ENCODE measurements at places on chromosomes 4 and X. TPM values are rescaled to one million over a fixed set of nuclear protein-coding genes. Genes with fewer than 3 reads are reported as not detected.

GNRHR gene
- not detected for total RNA-seq

MMGT1 gene
- total RNA-seq, result 10.1 TPM

RNF175 gene
- not detected for total RNA-seq

STOX2 gene
- 90.8 TPM for total RNA-seq

DCTD gene
- total RNA-seq, result 35.9 TPM

TRAPPC11 gene
- total RNA-seq, result 61.1 TPM

GRCh38 chr4:108926061-108926460 is 163.2 kb upstream of the ETNPPL start:
- H3K27me3 ChIP-seq, result no peaks in the 10 kb centered on the region
- H3K4me3 ChIP-seq, result no peak overlapping the region
- no peak for DNase-seq
- no peak overlapping the region for H3K27ac ChIP-seq
- H3K36me3 ChIP-seq, result no peaks in the 10 kb centered on the region

DNA sequence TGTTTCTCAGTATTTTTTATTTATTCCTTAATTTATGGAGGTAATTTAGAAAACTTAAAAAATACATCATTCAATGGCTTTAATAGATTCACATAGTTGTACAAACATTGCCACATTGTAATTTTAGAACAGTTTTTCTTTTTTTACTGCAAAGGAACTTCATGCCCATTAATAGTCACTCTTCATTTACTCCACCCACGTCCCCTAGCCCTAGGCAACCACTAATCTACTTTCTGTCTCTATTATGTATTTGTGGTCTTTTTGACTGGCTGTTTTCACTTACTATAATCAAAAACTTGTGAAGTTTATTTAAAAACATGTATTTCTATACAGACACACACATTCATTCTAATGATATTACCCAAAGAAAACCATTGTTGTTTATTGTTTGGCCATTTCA is 664.8 kb downstream of the GRID2 start:
- H3K4me3 ChIP-seq, result no peak overlapping the region
- no peak for DNase-seq
- H3K27ac ChIP-seq, result no peak overlapping the region
- H3K4me1 ChIP-seq, result no peaks in the 10 kb centered on the region

GRCh38 chr4:94409962-94410361 is 41.8 kb upstream of the PDLIM5 start:
- H3K36me3 ChIP-seq, result no peaks in the 10 kb centered on the region
- no peaks in the 10 kb centered on the region for H3K27me3 ChIP-seq
- H3K4me3 ChIP-seq, result no peak overlapping the region
- H3K4me1 ChIP-seq, result no peaks in the 10 kb centered on the region
- no peak overlapping the region for H3K27ac ChIP-seq

DNA sequence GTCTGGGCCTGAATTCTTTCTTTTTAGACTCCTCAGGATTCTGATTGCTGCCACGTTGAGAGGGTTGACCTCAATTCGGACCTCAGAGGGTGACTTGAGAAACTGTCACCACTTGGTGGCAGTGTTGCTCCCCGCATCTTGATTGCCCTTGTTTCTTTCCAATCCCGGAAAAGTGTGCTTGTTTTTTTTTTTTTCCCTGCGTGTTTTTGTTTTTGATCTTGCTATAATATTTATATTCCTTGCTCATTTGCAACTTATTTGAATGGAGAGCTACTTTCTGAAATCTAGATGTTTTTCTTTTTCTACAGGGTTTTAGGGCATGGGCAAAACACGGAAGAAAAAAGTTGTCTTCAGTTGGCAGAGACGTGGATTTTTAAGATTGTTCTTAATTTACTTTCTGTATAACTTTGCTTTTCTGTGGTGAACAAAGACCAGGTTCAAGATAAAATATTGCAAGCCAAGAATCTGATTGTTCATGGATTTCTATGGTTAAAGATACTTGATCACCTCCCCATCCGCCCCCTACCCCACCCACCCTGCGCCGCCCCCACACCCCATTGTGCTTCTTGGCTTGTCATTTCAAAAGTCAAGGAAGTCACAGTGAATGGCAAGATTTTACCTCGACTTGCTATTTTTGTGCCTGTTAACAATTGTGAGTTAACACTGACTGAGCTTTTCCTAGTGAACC is 102.0 kb downstream of the PTTG2 start:
- H3K4me3 ChIP-seq, result peak overlapping the region; percentile 12
- peak; percentile 89 for DNase-seq
- H3K36me3 ChIP-seq, result no peaks in the 10 kb centered on the region
- H3K27ac ChIP-seq, result peak overlapping the region; percentile 78
- peaks cover 5% of the 10 kb centered on the region for H3K4me1 ChIP-seq
- no peaks in the 10 kb centered on the region for H3K27me3 ChIP-seq

GRCh38 chr4:146235654-146236177 is 21.4 kb downstream of the REELD1 start:
- no peaks in the 10 kb centered on the region for H3K4me1 ChIP-seq
- DNase-seq, result no peak
- no peaks in the 10 kb centered on the region for H3K27me3 ChIP-seq
- H3K36me3 ChIP-seq, result no peaks in the 10 kb centered on the region
- H3K4me3 ChIP-seq, result no peak overlapping the region

- no peaks in the 10 kb centered on the region for H3K27me3 ChIP-seq
- no peak overlapping the region for H3K27ac ChIP-seq
- H3K4me3 ChIP-seq, result no peak overlapping the region
- no peaks in the 10 kb centered on the region for H3K4me1 ChIP-seq
- H3K36me3 ChIP-seq, result no peaks in the 10 kb centered on the region
- DNase-seq, result no peak
These were observed 49.7 kb upstream of the ELOVL6 start for GRCh38 chr4:110248100-110248499.

- H3K27ac ChIP-seq, result no peak overlapping the region
- no peak overlapping the region for H3K4me3 ChIP-seq
- H3K4me1 ChIP-seq, result no peaks in the 10 kb centered on the region
- DNase-seq, result no peak
These were observed 59.5 kb downstream of the RXFP1 start for GRCh38 chr4:158581161-158581560.

GRCh38 chr4:183688216-183688615 is 29.1 kb downstream of the TRAPPC11 start:
- no peak overlapping the region for H3K27ac ChIP-seq
- no peak for DNase-seq

DNA sequence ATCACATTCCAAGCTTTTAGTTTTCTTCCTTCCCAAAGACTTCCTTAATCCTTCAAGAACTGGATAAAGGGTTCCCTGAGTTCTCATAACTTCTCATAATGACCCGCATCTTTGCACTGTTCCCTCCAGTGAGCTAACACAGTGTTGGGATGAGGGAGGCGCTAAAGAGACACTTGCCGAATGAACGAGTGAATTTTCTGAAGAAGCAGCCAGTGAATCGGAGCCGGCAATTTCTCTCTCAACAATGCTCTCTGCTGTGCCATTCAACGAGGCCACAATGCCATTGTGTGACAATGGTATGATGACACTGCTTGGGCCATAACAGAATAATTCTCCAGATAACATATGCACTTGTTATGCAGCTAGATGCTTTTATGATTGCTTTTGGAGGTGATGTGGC is 51.4 kb upstream of the ZFP42 start:
- no peaks in the 10 kb centered on the region for H3K36me3 ChIP-seq
- no peaks in the 10 kb centered on the region for H3K27me3 ChIP-seq
- DNase-seq, result no peak
- H3K27ac ChIP-seq, result no peak overlapping the region
- H3K4me3 ChIP-seq, result no peak overlapping the region

DNA sequence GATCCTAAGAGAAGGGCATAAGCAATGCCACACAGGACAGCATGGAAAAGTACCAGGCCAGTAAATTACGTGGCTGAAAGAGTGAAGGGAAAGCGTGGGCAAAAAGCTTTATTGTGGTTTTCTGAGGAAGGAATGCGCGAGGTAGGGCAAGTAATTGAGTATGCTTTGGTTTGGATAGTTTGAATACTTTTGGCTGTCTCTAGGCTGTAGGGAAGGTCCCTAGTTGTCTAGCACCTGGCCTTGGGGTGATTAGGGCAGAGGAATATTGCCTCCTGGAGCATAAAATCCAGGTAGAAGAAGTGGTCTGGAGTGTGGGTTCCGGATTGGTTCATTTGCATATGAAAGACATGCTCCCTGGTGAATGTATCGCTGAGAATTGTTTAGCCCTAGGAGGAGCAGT is 46.4 kb upstream of the NALF2 start:
- H3K36me3 ChIP-seq, result no peaks in the 10 kb centered on the region
- H3K4me3 ChIP-seq, result no peak overlapping the region
- no peaks in the 10 kb centered on the region for H3K27me3 ChIP-seq
- no peaks in the 10 kb centered on the region for H3K4me1 ChIP-seq

GRCh38 chrX:10198254-10198653 is 41.5 kb downstream of the CLCN4 start:
- DNase-seq, result no peak
- peak overlapping the region; percentile 6 for H3K27ac ChIP-seq
- no peaks in the 10 kb centered on the region for H3K4me1 ChIP-seq

DNA sequence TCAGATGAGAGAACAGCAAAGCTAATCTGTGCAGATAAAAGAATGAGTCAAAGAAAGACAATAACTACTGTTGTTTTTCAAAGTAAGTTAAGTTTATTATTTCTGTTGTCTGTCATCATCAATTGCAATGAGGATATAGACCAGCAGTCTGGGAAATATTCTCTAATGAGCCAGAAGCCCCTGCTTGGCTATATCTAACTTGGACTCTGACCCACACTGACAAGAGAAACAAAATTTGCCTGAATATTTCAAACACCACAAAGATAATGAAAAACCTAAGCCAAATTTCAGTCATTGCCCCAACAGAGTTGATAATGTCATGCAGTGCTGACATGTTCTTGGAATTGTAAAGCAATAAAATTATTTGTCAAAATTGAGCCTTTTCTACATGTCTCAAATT is 115.0 kb upstream of the PRDX4 start:
- no peaks in the 10 kb centered on the region for H3K36me3 ChIP-seq
- no peak for DNase-seq
- no peaks in the 10 kb centered on the region for H3K4me1 ChIP-seq
- no peak overlapping the region for H3K4me3 ChIP-seq
- H3K27ac ChIP-seq, result no peak overlapping the region

DNA sequence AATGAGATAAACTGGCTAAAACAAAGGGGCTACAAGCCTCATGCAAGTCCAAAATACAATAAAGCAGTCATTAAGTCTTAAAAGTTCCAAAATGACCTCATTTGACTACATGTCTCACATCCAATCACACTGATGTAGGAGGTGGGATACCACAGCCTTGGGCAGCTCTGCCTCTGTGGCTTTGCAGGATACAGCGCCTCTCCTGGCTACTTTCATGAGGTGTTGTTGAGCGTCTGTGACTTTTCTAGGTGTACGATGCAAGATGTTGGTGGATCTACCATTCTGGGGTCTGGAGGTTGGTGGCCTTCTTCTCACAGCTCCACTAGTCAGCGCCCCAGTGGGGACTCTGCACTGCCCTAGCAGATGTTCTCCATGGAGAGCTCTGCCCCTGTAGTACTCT is 944.9 kb downstream of the TECRL start:
- no peak overlapping the region for H3K27ac ChIP-seq
- no peaks in the 10 kb centered on the region for H3K36me3 ChIP-seq
- H3K4me3 ChIP-seq, result no peak overlapping the region
- no peak for DNase-seq

- no peaks in the 10 kb centered on the region for H3K4me1 ChIP-seq
- no peaks in the 10 kb centered on the region for H3K36me3 ChIP-seq
- H3K27me3 ChIP-seq, result peaks cover 36% of the 10 kb centered on the region
- no peak overlapping the region for H3K27ac ChIP-seq
These were observed 7.4 kb downstream of the PPP2R2C start for GRCh38 chr4:6464842-6465588.

DNA sequence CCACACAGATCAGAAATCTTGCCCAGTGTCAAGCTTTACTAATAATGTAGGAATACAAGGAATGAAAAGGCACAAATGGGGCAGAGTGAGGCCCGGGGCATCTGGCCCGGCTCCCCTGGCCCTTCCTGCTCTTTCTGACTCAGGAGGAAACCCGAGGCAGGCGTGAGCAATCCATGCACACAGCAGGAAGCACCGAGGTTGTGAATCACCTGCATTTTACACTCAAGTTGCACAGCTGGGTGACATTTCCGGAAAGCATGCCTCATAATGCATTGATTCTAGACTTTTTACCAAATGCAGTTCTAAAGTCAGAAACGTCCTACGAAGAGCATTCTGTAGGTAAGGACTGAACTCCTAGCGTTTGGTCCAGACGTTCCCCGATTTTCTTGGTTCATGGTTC is 38.9 kb downstream of the PRIMPOL start:
- DNase-seq, result no peak
- no peak overlapping the region for H3K27ac ChIP-seq
- no peaks in the 10 kb centered on the region for H3K27me3 ChIP-seq
- peaks cover 3% of the 10 kb centered on the region for H3K4me1 ChIP-seq
- no peaks in the 10 kb centered on the region for H3K36me3 ChIP-seq

- DNase-seq, result no peak
- no peaks in the 10 kb centered on the region for H3K4me1 ChIP-seq
- H3K27me3 ChIP-seq, result peaks cover 29% of the 10 kb centered on the region
- no peaks in the 10 kb centered on the region for H3K36me3 ChIP-seq
- peak within 1 kb of the TSS; percentile 49 for H3K4me3 ChIP-seq
These were observed at the start of gene EDNRA for GRCh38 chr4:147480891-147481576. Gene EDNRA (plus strand): TSS chr4:147481097. CDS start chr4:147485682, 4,585 bp downstream.

DNA sequence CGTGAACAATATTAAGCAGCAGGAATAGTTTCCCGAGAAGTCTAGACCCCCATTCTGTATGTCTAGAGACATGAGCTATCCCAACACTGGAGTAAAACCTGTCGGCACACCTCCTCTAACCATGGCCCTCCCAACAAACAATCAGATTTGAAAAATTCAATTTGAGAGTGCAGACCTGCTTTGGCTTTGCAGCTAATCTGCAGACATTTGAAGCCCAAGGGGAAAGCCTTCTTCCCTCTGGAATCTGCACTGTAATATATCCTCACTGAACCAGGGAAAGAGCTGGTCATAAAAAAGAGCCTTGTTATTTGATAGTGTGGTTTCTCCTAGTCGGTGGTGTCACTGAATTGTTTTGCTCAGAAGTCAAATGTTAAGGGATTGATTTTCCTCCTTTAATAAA is 44.6 kb upstream of the KLHL34 start:
- H3K27ac ChIP-seq, result no peak overlapping the region
- no peak for DNase-seq
- H3K36me3 ChIP-seq, result no peaks in the 10 kb centered on the region
- H3K4me1 ChIP-seq, result no peaks in the 10 kb centered on the region
- H3K4me3 ChIP-seq, result no peak overlapping the region

- H3K4me3 ChIP-seq, result no peak overlapping the region
- no peaks in the 10 kb centered on the region for H3K27me3 ChIP-seq
- peaks cover 21% of the 10 kb centered on the region for H3K4me1 ChIP-seq
- H3K27ac ChIP-seq, result no peak overlapping the region
These were observed 64.8 kb downstream of the MAML3 start for GRCh38 chr4:140089216-140089615.

DNA sequence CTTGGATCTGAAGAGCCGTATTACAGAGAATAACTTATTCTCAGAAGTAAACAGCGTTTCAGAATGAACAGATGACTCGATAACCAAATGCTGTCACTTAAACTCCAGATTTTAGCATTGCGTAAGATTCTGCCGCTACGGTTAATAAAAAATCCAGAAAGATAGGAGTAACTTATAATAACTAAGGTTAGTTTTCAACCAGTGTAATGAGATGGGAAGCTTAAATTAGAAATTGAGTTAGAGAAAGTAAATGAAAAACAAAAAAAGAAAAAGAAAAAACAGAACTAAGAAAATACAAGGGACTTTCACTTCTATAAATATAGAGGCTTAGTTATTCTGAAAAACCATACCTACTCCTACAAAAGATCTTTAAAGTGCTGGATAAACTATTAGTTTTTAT is 13.1 kb upstream of the PARM1 start:
- no peak for DNase-seq
- no peak overlapping the region for H3K27ac ChIP-seq

- no peaks in the 10 kb centered on the region for H3K27me3 ChIP-seq
- DNase-seq, result no peak
- H3K36me3 ChIP-seq, result no peaks in the 10 kb centered on the region
These were observed 72.1 kb upstream of the ETNPPL start for GRCh38 chr4:108834835-108835384.

All from transverse colon (tissue), 4 donors.